ENCODE measurements at places on chromosomes 6 and 20. TPM values are rescaled to one million over a fixed set of nuclear protein-coding genes. Genes with fewer than 3 reads are reported as not detected.
A peak's percentile ranks its signal among the peaks of the same experiment; 100 is the strongest.

DNA sequence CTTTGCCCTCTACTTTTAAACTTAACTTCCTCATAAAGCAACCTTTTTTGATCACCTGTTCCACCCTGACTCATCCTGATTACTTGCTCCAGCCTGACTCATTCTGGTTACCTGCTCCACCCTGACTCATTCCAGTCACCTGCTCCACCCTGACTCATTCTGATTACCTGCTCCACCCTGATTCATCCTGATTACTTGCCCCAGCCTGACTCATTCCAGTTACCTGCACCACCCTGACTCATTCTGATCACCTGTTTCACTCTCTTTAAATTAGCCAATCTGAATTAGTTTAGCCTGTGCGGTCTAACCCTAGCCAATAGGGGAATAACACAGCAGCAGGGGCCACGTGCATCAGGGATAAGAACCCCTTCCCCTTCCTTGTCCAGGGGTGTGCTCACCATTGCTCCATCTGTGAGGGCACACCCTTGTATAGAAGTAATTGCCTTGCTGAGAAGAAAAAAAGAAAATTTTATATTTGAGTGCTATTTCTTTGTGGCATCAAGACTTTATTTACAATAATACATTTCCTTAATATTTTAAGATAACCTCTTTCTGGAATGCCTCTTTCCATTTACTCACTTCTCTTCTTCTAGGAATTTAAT, 17.9 kb downstream of the HLA-G start:
- peak; percentile 46 for DNase-seq

DNA sequence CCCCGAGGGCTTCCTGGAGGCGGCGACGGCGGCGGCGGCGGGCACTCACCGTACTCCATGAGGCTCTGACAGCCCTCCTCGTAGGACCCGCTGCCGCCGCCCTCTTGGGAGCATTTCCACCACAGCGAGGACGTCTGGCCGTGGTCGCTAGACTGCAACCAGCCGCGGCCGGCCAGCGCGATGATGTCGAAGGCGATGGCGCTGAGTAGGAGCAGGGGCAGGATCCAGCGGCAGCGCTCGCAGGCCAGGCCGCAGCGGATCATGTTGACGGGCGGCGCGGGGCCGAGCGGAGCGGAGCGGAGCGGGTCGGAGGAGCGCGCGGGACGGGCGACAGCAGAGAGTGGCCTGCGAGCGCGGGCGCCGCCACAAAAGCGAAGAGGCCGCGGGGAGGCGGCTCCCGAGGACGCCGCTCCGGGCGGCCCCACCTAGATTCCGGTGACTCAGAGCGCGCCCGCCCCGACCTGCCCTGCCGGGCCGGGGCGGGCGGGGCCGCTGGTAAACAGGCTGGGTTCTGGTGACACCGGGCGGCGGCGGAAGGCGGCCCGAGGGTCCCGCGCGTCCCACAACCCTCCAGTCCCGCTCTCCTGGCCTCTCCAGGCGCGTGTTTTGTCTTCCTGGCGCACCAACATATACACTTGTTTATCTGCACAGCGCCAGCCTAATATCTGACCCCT, at the start of gene PERP:
TSS of gene PERP (minus strand) at position 342 of the 674 bp plus-strand sequence. CDS start at position 263, 79 bp downstream.
- no peak for DNase-seq

Gene HUS1B
- 0.74 TPM for total RNA-seq

Gene UBE2C
- total RNA-seq, result 173 TPM

GRCh38 chr6:151136141-151136755, 103.5 kb upstream of the AKAP12 start:
- no peak for DNase-seq

- DNase-seq, result no peak
These were observed 109.5 kb upstream of the CD93 start for GRCh38 chr20:23195636-23196035.

GRCh38 chr6:31822036-31822821, 5.3 kb upstream of the HSPA1B start:
- no peak for DNase-seq

Gene LPA
- 0.21 TPM for total RNA-seq

DNA sequence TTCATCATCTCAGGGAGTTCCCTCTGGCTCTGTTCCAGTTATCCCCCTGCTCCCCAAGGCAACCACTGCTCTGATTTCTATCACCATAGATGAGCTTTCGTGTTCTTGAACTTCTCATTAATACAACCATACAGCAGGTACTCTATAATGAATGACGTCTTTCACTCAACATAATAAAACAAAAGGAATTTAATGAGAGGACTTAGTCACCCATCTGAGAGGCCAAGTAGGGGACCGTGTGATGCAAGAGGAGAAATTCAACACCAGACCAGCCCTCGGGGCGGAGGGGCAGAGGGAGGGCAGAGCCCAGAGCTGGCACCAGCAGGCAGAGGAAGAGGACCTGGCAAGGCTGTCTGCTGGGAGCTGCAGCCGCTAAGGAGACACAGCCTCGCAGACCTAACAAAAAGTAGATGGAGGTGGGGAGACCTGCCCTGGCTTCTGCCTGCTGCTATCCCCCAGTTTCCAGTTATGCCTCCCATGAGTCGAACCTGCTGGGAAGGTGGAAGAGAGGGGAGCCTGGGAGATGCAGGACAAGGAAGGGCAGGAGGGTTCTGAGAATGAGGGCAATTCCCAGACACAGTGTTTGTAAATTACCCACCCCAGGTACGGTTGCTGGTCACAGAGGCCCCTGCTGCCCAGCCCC, 13.8 kb downstream of the CCN5 start:
- DNase-seq, result peak; percentile 98

- DNase-seq, result no peak
These were observed 110.8 kb upstream of the MLN start for GRCh38 chr6:33914645-33915044.

DNA sequence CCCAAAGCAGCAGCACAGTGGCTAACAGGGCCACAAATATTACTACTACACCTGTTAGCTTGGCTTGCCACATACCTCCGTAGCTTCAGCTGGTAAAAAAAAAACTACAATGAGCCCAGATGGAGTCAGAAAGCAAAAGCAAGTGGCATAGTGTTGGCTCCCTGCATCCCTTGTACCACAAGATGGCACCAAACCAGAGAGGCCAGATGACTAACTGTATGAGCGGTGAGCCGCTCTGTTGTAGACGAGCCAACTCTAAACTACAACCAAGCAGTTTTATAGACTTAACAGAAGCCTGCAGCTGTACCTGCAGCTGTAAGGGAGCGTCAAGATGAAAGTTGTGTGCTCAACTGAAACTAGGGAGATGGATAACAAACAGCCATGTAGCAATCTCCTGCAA, 84.5 kb upstream of the MCHR2 start:
- no peak for DNase-seq

Gene HLA-DPB1
- total RNA-seq, result 0.64 TPM

DNA sequence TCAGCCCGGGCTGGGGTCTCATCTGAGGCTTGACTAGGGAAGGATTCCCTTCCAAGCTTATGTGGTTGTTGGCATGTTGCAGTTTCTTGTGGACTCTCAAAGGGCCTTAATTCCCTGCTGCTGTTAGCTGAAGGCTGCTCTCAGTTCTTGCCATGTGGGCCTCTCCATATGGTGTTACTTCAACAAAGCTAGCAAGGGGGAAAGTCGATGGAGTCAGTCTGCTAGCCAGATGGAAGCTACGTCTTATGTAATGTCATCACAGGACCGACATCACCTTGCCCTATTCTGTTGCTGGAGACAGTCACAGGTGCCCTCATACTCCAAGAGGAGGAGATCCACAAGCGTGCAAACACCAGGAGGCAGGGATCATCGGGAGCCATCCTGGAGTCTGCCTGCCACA, 43.3 kb upstream of the ARMC2 start:
- DNase-seq, result no peak

GRCh38 chr20:22523499-22524392, 60.6 kb downstream of the FOXA2 start:
- no peak for DNase-seq

- DNase-seq, result no peak
These were observed 115.9 kb downstream of the FYN start for GRCh38 chr6:111757342-111757741.

DNA sequence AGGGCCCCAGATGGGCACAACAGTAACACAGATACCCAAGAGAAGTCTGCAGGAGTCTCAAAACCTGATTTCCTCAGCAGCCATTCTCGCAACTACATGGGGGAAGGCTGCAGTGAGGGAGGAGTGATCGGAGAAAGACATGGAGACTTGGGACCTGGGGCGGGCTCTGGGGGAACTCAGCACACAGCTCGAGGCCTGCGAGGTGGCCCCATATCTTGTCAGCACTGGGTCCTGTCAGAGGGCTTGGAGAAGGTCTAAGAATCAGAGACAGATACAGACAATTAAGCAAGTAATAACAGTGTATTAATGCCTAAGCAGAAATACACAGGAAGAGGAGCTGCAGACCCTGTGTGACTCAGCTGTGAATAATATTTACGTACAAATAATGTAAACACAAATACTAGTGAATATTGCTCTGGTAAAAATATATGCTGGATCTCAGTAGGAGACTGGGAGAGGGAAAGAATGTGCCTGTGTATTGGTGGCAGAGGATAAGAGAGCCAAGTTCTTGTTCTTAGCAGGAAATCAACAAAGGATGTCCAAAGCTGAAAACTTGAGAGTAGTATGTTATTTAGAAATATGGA, 336.2 kb downstream of the ZFAND3 start:
- peak; percentile 22 for DNase-seq

GRCh38 chr6:166306378-166307081, 1.7 kb downstream of the PRR18 start:
- no peak for DNase-seq

Gene HSPA1L
- 2.8 TPM for total RNA-seq

Gene MOG
- total RNA-seq, result not detected
